A549 treated with CpdA at 1 μM for 4 hours (cell line): ENCODE measurements at places on chromosomes 2 and 18. TPM values are rescaled to one million over a fixed set of nuclear protein-coding genes. Genes with fewer than 3 reads are reported as not detected.

SNX17 gene
- total RNA-seq = 131 to 146 TPM (median 141 TPM) in 5 replicates

PROM2 gene
- 0.15 TPM in 1 of 5 replicates, not detected in the others for total RNA-seq

PLB1 gene
- total RNA-seq = 1.0 to 2.1 TPM (median 1.6 TPM) in 5 replicates

SP140 gene
- 0.14 to 0.29 TPM (median 0.22 TPM) in 4 of 5 replicates, not detected in the other for total RNA-seq

DSC2 gene
- 0.98 to 1.5 TPM (median 1.2 TPM) in 5 replicates for total RNA-seq

NT5DC4 gene
- total RNA-seq = 0.49 TPM in 1 of 5 replicates, not detected in the others

TAF1B gene
- total RNA-seq = 23.5 to 46.1 TPM (median 24.8 TPM) in 5 replicates

AQP4 gene
- 0.06 TPM in 1 of 5 replicates, not detected in the others for total RNA-seq

SERPINB4 gene
- 0.16 to 0.26 TPM (median 0.20 TPM) in 5 replicates for total RNA-seq

RGPD4 gene
- 0.06 to 0.07 TPM (median 0.06 TPM) in 4 of 5 replicates, not detected in the other for total RNA-seq

CHMP3 gene
- total RNA-seq = 120 to 133 TPM (median 129 TPM) in 5 replicates

SYT4 gene
- not detected in 5 replicates for total RNA-seq

STAT4 gene
- 3.2 to 4.5 TPM (median 3.8 TPM) in 5 replicates for total RNA-seq

UGT1A3 gene
- total RNA-seq = 0.08 to 0.23 TPM (median 0.13 TPM) in 3 of 5 replicates, not detected in the others

SLC9A2 gene
- 3.0 to 3.9 TPM (median 3.3 TPM) in 5 replicates for total RNA-seq

EVX2 gene
- not detected in 5 replicates for total RNA-seq

ANKRD62 gene
- not detected in 5 replicates for total RNA-seq

HOXD11 gene
- 6.1 to 8.3 TPM (median 6.6 TPM) in 5 replicates for total RNA-seq

KLHL41 gene
- total RNA-seq = 0.15 to 0.76 TPM (median 0.45 TPM) in 4 of 5 replicates, not detected in the other

SLC4A5 gene
- total RNA-seq = 0.14 to 0.40 TPM (median 0.21 TPM) in 5 replicates

SERTAD2 gene
- 12.0 to 15.7 TPM (median 14.9 TPM) in 5 replicates for total RNA-seq

SCYGR1 gene
- total RNA-seq = not detected in 5 replicates

GPR75 gene
- total RNA-seq = 1.7 to 2.6 TPM (median 2.1 TPM) in 5 replicates

KIF1A gene
- total RNA-seq = 0.65 to 1.3 TPM (median 0.76 TPM) in 5 replicates

ERMN gene
- not detected in 5 replicates for total RNA-seq

FOXD4L1 gene
- total RNA-seq = 0.30 to 0.69 TPM (median 0.45 TPM) in 5 replicates

ACYP2 gene
- total RNA-seq = 6.3 to 8.4 TPM (median 8.0 TPM) in 5 replicates
